Motor neuron (in vitro differentiated cells): ENCODE measurements at places on chromosomes 2 and 18.

DNA sequence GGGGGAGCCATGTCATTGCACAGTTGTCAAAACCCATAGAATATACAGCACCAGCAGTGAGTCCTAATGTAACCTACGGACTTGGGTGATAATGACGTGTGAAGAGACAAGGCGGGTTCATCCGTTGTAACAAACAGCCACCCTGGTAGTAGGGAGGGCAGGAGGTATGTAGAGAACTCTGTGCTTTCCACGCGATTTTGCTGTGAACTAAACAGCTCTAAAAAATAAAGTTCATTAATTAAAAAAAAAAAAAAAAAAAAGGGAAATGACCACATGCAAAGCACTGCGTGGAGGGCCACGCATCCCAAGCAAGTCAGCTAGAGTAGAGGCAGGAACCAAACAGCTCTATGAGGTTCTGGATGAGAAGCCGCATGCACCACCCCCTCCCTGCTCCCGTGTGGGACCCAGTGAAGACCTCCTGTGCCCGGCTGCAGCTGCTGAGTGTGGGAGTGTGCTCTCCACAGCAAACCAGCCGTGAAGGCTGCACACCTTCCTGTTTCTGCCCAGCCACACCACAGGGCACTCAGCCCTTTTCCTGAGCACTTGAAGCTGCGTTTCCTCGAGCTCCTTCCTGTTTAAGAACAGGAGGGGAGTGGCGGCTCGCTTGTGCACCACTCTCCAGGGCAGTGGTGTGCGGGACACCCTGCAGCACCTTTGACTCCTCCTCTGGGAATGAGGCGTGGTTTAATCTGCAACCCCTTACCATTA lies 65.6 kb downstream of the ODC1 start:
- peak; percentile 39 for ATAC-seq

- no peak for ATAC-seq
Measured at GRCh38 chr2:165435611-165436010, 33.9 kb upstream of the CSRNP3 start.

GRCh38 chr2:79985571-79985970 lies 319.0 kb downstream of the LRRTM1 start:
- no peak for ATAC-seq

- ATAC-seq: no peak
Measured at GRCh38 chr2:60025496-60025895, 528.0 kb downstream of the BCL11A start.

DNA sequence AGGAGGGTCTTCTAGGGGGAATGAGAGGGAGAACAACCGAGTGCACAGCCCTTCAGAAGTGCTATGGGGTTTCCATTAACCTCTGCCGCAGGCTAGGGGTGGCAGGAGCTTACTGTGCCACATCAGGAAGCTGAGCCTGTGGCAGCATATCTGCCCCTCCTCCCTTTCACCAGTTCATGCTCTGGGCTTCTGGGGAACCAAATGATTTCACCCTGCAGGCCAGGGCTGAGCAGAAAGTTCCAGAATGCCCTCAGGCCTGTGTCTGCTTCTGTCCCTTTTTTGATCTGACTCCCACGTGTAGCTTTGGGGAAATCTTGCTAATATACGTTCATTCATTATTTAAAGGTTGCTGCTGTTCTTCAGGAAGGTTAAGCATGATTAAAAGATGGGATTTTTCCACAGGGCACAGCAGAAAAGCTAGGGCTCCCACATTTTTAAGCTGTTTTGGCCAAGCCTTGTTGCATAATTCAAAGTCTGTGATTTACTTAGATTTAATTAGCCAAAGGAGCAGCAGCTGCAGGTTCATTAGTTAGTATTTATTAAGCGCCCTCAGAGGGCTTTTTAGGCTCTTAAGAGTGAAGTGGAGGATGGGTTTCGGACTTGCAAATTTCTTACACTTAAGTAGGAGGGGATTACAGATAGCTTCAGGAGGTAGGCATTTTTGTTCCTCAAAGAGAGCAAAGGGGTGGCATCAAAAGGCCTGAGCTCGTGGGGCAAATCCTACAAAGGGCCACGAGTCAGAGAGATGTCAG lies 10.2 kb downstream of the TMEM247 start:
- peak; percentile 27 for ATAC-seq
